ENCODE measurements at places on chromosomes 2 and 18.

GRCh38 chr18:3456686-3457069, 6.7 kb downstream of the TGIF1 start:
- peak; percentile 99 for DNase-seq

DNA sequence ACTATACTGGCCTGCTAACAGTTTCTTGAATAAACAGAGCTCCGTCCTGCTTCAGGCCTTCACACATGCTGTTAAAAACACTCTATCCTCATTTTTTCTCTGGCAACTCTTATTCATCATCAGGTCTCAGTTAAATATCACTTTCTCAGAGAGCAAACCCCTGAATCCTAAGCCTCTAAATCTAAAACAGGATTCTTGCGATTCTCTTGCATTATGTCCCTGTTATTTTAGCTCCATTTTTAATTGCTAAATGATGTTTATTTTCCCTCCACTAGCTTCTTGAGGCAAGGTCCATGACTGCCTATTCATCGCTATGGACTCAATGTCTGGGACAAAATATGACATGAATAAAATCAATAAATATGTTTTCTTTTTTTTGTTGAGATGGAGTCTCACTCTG, 190.7 kb upstream of the SMAD7 start:
- DNase-seq = no peak

DNA sequence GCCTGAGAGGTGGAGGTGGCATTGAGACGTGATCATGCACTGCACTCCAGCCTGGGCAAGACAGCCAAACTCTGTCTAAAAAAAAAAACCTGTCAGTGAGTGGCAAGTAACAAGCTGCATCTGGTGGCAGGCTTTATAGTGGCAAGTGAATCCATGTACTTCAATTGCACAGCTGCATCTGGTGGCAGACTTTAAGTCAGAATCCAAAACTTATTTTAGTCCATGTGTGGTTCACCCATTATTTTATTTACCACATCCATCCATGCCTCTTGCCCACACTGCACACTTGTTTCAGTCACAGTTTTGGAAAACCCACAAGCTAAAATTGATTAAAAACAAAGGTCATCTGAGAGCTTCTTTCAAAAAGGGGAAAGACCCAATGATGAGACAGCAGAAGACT, 1636.4 kb upstream of the NXPH2 start:
- DNase-seq = no peak

DNA sequence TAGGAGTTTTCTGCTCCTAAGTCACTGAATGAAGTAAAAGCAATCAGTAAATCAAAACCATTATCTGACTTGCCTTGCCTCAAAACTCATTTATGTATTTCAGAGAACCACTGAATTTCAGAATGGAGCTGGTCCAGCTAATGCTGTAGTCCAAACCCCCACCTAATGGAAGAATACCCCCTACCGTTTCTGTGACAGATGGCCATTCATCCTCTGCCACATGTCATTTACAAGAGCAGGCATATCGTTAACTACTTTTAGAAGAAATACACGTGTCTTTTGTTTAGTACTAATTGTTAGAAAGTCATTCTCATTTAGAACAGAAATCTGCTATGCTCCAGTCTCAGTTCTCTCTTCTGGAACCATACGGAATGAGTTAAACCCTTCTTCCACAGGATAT, 12.8 kb upstream of the GALNT5 start:
- DNase-seq = no peak

DNA sequence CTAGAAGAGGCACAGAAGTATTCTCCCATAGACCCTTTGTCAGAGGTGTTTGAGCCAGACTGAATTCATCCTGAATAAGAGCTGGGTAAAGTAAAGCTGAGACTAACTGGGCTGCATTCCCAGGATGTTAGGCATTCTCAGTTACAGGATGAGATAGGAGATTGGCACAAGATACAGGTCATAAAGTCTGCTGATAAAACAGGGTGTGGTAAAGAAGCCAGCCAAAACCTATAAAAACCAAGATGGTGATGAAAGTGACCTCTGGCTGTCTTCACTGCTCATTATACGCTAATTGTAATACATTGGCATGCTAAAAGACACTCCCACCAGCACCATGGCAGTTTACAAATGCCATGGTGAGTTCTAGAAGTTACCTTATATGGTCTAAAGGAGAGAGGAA, 364.9 kb upstream of the TMEFF2 start:
- no peak for DNase-seq

GRCh38 chr2:119311831-119312230, 54.8 kb downstream of the C2orf76 start:
- DNase-seq = no peak

- DNase-seq = no peak
Observed at GRCh38 chr2:123209202-123209601, 815.9 kb upstream of the CNTNAP5 start.

- DNase-seq = no peak
Observed at GRCh38 chr2:134454426-134454825, 200.6 kb downstream of the MGAT5 start.

GRCh38 chr2:37659723-37660122, 11.7 kb downstream of the CDC42EP3 start:
- no peak for DNase-seq
